LHCN-M2 (cell line): ENCODE measurements at places on chromosomes 16 and 17. TPM values are rescaled to one million over a fixed set of nuclear protein-coding genes. Genes with fewer than 3 reads are reported as not detected.
A peak's percentile ranks its signal among the peaks of the same experiment; 100 is the strongest.

Gene SPATA22
- not detected in 2 replicates for total RNA-seq

Gene FNDC8
- total RNA-seq: not detected in 2 replicates

Gene CBFA2T3
- not detected in 2 replicates for total RNA-seq

Gene ANKS4B
- total RNA-seq: not detected in 2 replicates

DNA sequence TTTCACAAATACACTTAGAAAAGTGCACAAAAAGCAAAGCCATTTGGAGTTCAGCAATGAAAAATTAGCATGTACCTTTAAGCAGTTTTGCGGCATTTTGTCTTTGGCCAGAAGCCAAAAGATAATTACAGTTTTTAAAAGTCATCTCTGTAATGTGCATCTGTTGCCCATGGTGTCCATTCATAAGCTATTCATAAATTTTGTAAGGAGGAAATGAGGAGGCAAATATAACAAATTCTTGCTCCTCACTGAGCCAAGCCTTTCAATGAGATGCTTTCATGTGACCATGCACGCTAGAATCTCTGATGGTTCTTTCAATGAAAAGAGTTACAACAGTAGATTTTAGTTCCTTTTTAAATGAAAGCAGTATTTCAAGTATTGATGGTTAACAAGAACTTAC lies 247.1 kb upstream of the MON1B start:
- DNase-seq: no peak

DNA sequence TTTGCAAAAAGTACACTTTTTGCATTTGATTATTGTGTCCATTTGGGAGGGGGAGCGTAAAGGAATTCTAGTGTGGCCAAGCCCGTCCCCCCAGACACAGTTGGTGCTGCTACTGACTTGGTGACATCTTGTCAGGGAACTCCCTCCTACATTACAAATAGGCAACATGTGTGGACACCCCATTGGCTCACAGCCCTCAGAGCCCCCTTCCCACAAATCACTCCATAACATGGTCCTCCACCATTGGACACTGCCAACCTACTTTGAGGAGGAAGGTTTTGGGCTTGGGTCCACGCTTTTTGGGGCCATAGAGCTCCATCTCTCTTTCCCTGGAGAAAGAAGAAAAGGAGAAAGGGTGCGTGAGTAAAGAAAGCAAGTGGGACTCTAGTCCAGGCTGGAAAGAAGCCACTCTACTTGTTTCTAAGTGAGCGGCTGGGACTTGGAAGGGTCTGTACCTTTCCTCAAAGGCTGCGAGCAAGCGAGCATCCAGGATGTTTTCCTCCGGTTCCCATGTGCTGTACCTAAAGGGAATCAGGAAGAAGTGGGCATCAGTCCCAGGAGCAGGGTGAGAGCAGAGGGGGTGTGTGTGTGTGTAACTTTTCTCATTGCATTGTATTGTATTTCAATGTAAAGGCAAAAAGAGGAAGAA lies 958 bp downstream of the CBX8 start:
- DNase-seq: no peak

GRCh38 chr16:825341-826061 lies 25.0 kb upstream of the GNG13 start:
- no peak for DNase-seq

DNA sequence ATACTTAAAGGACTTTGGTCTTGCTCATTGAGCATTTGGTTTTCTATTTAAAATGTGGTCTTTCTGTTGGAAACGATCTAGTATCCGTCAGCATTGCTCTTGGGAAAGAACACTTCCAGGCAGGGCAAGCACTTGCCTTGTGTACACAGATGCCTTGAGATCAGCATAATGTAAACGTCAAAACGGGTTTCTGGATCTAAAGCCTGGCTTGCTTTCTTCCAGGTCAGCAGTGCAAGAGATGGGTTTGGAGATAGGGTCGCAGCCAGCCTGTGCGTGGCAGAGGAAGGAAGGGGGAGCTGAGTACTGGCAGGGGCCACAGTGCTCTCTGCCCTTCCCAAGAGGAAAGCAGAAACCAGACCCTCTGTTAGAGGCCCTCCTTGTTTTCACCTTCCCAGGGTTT lies 175.5 kb downstream of the LGALS9B start:
- no peak for DNase-seq

DNA sequence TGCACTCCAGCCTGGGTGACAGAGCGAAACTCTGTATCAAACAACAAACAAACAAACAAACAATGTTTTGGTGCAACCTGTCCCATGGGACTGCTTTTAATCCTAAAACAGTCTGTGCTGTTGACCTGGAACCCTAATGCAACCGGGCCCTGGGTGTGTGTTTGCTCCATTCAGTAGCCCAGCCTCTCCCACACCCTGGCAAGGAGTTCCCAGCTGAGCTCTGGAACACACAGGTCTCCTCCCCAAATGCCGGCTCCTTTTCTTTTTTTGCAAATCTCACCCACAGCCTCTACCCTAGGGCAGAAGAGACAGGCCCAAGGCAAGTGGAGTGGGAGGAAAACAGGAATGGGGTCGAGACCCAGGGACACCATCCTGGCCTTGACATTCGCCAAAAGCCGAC lies 29.8 kb upstream of the RASD1 start:
- no peak for DNase-seq

DNA sequence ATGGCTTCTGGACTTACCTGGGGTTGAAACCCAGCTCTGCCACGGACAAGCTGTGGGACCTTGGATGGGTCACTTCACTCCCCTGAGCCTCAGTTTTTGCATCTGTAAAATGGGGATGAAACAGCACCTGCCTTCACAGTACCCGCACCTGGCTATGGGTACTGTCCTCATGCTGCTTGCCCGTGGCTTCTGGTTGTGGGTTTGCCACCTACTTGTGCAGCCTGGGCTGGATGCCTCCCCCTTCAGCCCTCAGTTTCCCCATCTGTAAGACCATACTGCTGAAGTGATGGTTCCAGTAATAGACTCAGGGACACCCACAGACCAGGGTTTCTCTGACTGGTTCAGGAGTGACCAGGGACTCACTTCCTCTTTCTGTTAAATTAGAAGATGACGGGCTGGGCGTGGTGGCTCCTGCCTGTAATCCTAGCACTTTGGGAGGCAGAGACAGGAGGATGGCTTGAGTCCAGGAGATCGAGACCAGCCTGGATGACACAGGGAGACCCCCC lies 9.4 kb downstream of the GLIS2 start:
- no peak for DNase-seq

DNA sequence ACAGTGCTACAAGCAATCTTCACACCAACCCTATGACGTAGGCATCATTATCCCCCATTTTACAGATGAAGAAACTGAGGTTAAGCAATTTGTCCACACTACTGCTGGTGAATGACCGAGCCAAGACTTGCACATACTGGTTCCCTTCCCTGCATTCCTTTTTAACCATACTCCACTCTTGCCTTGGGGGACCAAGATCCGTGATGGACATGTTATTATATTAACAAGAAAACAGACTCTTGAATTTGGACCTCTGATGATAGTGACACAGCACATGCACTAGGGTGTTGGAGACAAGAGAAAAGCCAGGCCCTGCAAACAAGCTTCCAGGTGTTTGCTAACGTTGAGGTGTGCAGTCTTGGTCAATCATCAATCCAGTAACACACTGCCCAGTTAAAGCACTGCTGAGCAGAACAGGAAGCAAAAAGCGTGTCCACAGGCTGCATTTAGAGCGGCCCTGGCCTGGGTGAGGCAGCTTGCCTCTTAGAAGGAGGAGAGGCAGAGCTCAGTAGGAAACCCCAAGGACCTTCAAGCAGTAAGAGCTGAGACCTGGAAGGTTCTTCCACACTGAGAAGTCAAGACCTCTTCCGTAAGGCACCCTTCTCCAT lies 36.7 kb downstream of the HNF1B start:
- DNase-seq: no peak

DNA sequence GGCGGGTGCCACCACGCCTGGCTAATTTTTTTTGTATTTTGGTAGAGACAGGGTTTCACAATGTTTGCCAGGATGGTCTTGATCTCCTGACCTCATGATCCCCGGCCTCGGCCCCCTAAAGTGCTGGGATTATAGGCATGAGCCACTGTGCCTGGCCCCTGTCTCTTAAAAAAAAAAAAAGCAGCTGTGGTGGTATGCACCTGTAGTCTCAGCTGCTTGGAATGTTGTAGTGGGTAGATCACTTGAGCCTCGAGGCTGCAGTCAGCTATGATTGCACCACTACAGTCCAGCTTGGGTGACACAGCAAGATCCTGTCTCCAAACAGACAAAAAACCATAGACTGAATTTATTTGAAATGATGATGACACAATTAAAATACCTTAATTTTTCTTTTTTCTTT lies 24.3 kb downstream of the CDK12 start:
- peak; percentile 90 for DNase-seq

- no peak for DNase-seq
These were observed 12.6 kb upstream of the ARHGAP17 start for GRCh38 chr16:25027781-25028180.

DNA sequence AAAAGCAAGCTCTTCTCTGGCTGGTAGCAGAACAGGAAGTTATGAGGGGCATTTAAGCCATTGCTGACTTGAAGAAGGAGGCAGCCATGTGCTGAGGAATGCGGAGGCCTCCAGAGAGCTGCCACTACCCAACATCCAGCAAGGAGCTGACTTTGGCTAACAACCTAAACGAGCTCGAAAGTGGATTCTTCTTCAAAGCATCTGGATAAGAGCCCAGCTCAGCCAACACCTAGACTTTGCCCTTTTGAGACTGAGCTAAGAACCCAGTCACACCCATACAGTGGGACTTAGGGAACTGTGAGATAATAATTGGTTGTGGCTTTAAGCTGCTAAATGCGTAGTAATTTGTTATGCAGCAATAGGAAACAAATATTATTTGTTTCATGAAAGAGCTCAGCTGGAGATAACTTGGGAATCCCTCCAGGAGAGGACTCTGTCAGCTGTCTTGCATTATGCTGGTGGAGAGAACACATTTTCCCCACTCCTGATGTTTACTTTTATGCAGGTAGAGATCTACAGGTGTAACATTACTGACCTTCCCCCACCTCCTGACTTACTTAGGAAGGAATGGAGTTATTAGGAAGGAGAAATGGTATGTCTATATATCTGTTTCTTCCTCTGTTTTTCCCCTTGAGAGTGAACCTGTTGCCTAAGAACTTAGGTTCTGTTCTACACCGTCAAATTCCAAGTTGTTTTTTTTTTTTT lies 52.7 kb upstream of the ZNF629 start:
- no peak for DNase-seq

GRCh38 chr17:4520060-4520893 lies 21.6 kb downstream of the SPNS2 start:
- DNase-seq: no peak

DNA sequence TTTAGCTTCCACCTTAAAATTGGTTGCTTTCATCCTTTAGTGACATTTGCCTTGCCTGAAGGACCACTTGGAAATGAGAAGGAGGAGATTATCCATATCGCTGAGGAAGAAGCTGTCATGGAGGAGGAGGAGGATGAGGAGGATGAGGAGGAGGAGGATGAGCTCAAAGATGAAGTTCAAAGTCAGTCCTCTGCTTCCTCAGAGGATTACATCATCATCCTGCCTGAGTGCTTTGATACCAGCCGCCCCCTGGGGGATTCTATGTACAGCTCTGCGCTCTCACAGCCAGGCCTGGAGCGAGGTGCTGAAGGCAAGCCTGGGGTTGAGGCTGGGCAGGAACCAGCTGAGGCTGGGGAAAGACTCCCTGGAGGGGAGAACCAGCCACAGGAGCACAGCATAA lies 11.5 kb upstream of the TMEM106A start:
- no peak for DNase-seq

DNA sequence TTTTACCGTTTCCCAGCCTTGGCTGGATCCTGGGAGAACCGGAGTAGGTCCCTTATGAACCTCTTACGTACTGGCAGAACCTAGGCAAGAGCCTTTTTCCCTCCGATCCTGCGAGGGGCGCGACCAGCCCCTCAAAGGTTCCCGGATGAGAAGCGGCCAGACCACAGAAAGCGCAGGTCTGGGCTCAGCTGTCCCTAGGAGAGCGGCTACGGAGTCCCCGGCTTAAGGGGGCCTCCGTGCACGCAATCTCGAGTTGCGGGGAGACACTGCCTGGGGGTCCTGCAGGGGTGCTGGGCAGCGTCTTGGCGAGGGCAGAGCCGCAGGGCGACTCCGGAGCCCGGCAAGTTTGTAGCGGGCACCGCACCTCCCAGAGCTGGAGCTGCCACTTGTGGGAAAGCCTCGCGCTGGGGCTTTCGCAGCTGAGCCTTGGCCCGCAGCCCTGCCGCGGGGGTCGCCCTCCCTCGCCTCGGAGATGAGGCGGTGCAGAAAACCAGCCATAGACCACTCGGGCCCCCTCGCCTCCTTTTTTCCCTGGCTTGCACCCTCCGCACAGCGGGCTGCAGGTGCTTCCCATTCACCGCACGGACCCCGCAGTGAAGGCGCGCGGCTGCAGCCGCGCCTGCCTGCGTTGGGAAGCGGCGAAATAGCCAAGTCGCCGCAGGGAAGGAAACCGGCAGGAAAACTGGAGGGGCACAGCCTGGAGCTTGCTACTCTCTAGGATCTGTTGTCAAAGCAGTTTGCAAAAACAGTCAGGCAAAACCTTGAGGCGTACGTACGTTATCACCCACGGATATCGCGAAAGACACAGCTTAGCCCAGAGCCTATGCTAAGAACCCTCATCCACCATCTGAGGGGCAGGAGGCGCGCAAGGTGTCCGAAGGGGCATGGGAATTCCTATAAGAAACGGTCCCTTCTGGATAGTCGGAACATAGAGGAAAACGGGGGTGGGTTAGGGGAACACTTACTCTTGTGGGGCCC lies 834 bp downstream of the CDH8 start:
- DNase-seq: peak; percentile 18

DNA sequence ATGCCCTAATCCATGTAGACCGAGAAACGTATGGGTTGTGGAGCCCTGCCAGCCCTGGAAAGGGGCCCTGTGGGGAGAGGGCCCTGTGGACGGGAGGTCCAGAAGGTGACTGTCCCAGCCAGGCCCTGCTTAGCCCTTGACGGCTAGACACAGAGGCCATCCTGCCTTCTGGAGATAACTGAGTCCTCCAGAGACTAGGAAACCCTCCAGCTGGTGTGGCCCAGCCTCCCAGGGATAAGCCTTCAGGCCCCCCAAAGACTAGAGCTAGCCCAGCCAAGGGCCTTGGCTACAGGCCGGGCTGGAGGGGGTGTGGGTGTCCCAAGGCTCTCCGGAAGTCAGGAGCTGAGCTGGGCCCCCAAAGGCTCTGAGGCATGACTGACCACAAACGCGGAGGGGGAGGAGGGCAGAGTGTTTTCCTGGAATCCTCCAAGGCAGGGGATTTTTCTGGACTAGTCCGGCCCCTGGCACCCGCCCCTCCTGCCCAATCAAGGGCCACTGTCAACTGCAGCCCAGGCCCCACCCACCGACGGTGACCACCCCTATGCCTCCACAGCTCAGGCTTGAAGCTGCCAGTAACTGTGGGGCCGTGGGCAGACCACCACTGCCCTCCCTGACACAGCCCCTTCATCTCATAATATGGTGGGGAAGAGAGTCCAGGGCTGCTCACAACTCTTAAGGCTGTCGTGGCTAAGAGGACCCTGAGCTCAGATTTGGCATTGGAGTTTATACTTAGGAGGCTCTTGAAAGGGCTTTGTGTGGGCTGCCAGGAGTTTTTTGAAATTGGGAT lies 885 bp upstream of the VASN start:
- peak; percentile 47 for DNase-seq

GRCh38 chr16:3773663-3774062 lies 56.3 kb upstream of the TRAP1 start:
- no peak for DNase-seq
